ENCODE measurements at places on chromosomes 4 and X. TPM values are rescaled to one million over a fixed set of nuclear protein-coding genes. Genes with fewer than 3 reads are reported as not detected.

The ELOVL6 gene
- total RNA-seq: 23.8 TPM

The CT45A2 gene
- total RNA-seq: not detected

The ASB9 gene
- total RNA-seq: 29.8 TPM

The ANKRD37 gene
- total RNA-seq: 36.6 TPM

The TBX22 gene
- total RNA-seq: not detected

The HCFC1 gene
- total RNA-seq: 9.5 TPM

The GIMD1 gene
- not detected for total RNA-seq

The CFAP299 gene
- total RNA-seq: not detected

The GAB1 gene
- 1.3 TPM for total RNA-seq

The NUDT10 gene
- total RNA-seq: 6.6 TPM

The NUP54 gene
- total RNA-seq: 38.6 TPM

The THAP9 gene
- total RNA-seq: 0.84 TPM

The UGT2B11 gene
- not detected for total RNA-seq

The CXXC4 gene
- total RNA-seq: 2.1 TPM

The SPOCK3 gene
- 1.7 TPM for total RNA-seq

The CDKL2 gene
- total RNA-seq: 1.8 TPM

The AFAP1 gene
- 15.0 TPM for total RNA-seq

The TRIML2 gene
- total RNA-seq: not detected

The NPFFR2 gene
- total RNA-seq: not detected

The HDX gene
- 2.1 TPM for total RNA-seq

The SLC9B1 gene
- not detected for total RNA-seq

The SUPT20HL1 gene
- not detected for total RNA-seq

The PWWP3B gene
- total RNA-seq: not detected

The LONRF3 gene
- 13.8 TPM for total RNA-seq

The HHIP gene
- 17.2 TPM for total RNA-seq
